ENCODE measurements at places on chromosomes 12 and 14.

GRCh38 chr12:5768581-5769196, 176.4 kb downstream of the ANO2 start:
- DNase-seq, result no peak

- DNase-seq, result no peak
Observed at GRCh38 chr12:16600525-16600924, 5.4 kb downstream of the LMO3 start.

DNA sequence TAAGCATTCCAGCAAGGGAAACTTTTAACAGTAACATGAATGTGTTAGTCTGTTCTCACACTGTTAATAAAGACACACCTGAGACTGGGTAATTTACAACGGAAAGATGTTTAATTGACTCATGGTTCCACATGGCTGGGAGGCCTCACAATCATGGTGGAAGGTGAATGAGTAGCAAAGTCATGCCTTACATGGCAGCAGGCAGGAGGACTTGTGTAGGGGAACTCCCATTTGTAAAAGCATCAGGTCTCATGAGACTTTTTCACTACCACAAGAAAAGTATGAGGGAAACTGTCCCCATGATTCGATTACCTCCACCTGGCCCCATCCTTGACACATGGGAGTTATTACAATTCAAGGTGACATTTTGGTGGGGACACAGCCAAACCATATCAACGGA, 168.3 kb downstream of the PAH start:
- no peak for DNase-seq

DNA sequence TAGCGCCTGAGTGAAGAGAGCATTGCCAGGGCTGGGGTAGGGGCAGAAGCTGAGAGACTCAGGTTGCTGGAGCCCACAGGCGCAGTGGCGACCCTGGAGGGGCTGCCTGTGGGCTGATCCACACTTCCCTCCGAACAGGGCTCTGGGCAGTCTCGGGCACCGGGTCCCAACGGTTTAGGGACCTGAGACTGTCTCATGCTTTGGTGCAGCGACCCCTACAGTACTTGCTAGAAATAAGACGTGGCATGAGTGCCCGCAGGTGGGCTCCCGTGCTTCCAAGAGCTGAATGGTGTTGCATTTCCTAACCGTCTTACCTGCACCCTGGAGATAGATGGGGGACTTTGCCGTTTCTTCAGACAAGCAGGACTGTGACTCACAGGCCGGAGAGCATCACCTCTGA, 57.4 kb downstream of the AACS start:
- no peak for DNase-seq

GRCh38 chr12:102964872-102965271, 7.4 kb downstream of the ASCL1 start:
- DNase-seq, result peak; percentile 29

- DNase-seq, result no peak
Observed at GRCh38 chr12:7156259-7157197, 26.4 kb downstream of the CLSTN3 start.

- peak; percentile 52 for DNase-seq
Observed at GRCh38 chr12:10722502-10722904, 620 bp downstream of the YBX3 start.

GRCh38 chr12:71804505-71804904, 35.1 kb upstream of the TBC1D15 start:
- no peak for DNase-seq

GRCh38 chr14:52365071-52365470, 51.0 kb downstream of the PTGER2 start:
- no peak for DNase-seq

DNA sequence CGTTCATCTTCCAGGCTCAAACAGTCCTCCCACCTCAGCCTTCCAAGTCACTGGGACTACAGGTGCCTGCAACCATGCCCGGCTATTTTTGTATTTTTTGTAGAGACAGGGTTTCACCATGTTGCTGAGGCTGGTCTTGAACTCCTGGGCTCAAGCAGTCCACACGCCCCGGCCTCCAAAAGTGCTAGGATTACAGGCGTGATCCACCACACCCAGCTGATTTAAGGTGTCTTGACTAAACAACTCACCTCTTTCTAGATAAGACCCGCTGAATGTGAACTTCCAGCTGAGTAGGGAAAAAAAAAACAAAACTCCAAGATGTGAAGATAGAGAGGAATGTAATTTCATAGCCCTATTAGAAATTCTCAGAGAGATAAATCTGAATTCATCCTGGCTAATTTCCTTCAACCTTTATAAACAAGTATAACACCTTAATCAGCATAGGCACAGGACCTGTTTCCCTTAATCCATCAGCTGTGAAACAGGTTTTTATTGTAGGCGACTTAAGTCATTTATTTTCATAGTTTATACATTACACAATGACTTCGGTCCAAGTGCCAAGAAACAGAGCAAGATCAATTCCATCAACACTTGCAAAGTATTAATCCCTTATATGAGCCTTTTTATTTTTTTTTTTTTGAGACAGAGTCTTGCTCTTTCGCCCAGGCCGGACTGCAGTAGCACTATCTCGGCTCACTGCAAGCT, 51.5 kb downstream of the HCAR2 start:
- DNase-seq, result no peak

GRCh38 chr14:104439625-104440024, 139.9 kb upstream of the C14orf180 start:
- no peak for DNase-seq

DNA sequence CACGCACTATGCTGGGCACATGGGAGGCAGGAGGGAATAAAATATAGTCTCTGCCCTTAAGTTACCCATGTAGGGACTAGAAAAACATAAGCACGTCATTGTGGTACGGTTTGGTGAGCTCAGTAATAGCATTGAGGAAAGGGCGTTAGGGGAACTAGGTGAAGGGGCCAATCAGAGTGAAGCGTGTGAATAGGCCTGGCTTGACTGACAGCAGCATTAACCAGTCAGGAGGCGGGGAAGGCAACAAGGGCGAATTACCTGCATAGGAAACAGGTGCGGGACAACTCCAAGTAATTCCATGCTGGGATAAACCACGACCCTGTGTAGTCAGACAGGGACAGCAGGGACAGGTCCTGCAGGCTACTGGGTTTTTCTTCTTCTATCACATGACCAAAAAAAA, 107.7 kb downstream of the UNC79 start:
- no peak for DNase-seq

DNA sequence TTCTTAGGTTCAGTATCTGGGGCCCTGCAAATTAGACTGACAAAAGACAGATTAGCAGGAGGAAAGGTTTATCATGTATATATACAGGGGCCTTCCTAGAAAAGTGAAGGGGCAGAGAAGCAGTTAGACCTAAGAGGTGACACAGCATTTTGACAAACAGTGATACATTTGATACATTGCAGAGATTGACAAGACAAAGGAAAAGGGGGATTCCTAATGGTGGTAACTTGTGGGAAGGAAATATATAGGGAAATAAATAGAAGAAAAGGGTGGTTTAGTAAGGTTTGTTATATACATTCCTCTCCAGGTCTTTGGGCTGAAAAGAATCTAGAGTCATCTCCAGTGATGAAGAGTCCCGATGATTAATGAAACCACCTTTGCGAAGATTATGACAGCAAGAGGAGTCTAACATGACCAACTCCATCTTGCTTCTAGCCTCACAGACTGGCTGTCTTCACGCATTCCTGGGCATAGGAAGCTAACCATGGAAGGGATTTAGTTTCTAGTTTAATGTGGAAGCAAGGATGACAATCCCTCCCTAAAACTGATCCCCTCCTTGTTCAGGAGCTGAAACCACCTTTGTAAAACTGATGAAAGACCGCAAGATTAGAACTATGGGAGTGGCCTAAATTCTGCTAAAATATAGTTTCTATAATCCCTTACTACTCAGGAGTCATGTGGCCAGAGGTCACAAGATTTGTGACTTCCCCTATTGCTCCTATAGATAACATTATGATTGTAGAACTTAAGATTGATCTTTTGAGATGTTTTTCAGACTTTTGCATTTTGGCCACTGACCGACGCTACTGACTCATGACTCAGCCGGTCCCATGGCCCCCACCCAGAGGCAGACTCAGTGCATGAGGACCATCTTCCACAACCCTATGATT, 31.1 kb upstream of the CPM start:
- DNase-seq, result no peak

DNA sequence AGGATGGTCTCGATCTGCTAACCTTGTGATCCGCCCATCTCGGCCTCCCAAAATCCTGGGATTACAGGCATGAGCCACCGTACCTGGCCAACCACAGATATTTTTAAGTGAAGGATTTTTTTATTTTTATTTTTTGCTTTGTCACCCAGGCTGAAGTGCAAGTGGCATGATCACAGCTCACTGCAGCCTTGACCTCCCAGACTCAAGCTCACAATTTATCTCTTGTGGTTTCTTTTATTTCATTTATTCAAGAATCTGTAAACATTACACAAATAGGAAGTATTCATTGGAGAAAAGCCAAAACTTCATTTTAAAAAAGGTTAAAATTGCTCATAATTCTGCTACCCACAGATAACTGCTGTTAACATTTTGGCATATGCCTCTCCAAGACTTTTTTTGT, 13.3 kb downstream of the MOAP1 start:
- no peak for DNase-seq

GRCh38 chr12:109771746-109772621, 58.4 kb downstream of the FAM222A start:
- no peak for DNase-seq

DNA sequence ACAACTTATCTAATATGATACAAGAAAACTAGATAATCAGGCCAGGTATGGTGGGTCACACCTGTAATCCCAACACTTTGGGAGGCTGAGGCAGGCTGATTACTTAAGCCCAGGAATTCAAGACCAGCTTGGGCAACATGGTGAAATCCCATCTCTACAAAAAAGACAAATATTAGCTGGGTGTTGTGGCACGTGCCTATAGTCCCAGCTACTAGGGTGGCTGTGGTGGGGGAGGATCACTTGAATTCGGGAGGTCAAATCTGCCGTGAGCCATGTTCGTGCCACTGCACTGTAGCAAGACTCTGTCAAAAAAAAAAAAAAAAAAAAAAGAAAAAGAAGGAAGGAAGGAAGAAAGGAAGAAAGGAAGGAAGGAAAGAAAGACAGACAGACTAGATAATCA, 27.0 kb downstream of the ZCRB1 start:
- DNase-seq, result no peak

Data from progenitor cell of endocrine pancreas (in vitro differentiated cells).